ENCODE measurements at places on chromosomes 2 and 18.

- DNase-seq = peak; percentile 59
Observed at GRCh38 chr2:19369341-19369955, 11.0 kb upstream of the OSR1 start.

DNA sequence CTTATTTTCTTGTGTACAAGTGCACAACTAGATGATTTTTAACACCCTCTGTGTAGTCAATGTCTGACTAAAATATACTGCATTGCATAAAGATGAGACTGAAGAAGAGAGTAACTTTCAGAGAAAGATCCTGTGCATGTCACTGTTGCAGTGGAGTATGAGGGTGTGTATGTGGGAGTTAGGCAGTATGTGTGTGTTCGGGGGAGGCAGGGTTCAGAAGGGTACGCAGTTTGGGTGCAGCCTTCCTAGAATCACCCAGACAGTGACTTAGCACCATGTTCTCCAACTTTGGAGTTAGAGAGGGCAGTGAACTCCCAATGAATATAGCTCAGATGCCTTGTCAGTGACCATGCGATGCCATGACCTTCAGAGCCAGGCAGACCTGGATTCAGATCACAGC lies 84.6 kb downstream of the LRATD1 start:
- DNase-seq = no peak

DNA sequence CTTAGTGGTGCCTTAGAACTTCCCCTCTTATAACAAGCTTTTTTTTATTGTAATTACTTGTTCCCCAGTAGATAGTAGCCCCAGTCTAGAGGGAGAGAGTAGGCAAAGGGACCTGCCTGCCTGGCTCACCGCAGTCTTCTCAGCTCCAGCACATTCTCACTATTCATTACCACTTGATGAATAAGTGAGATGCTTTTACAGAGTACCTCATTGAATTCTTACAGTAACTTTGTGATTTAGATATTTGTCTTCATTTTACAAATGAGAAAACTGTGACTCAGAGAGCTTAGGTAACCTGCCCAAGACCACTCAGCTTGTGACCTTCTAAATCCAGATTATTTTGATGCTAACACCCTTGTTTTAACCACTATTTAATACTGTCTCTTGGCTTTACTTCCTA lies 77.8 kb downstream of the CHRNA1 start:
- no peak for DNase-seq

GRCh38 chr2:29374823-29375222 lies 259.6 kb downstream of the CLIP4 start:
- DNase-seq = no peak

DNA sequence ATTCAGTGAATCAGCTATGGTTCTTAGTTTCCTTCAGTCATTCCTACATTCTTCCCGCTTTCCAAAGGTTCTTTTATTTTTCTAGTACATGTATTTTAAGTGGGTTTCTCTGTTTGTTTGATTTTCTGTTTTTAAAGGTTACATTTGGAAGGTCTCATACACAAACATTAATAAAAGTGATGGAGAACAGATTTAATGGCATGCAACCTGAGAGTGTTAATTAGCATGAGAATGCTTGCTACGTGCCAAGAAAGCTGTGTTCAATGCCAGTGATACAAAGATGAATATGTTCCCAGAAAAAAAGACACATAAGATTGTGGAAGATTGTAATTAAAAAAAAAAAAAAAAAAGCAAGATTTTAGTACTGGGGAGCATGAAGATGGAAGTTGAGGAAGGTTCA lies 61.8 kb upstream of the CDC42EP3 start:
- DNase-seq = no peak

DNA sequence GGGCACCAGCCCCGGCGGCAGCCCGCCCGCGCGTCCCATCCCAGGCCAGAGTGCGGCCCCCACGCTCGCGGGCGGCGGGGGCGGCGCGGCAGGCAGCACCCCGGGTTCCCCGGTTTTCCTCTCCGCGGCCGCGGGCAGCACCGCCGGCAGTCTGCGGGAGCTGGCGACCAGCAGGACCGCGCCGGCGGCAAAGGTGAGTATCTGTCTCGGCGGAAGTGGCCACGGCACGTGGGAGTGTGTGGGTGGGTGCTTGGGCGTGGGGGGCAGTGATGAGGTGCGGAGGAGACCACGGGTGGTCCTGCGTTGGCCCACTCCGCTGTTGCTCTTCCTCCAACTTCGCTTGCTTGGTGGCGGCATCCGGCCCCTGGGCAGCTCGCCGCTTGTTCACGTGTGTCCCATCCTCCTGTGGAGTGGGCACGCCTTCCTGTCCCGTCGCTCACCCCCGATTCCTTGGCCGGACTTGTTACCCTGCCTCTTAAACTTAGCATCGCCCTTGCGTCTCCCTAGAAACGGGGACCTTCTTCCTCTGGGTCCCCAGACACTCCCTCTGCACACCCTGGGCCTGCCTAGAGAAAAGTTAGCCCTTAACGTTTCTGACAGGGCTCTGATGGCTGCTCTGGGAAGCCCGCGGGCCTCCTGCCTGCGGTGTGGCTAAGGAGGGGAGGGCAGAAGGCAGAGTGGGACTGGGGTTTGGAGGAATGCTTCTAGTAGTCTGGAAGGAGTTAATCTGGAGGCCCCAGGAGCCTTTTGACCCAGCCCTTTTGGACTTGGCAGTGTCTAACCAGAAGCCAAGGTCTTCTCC lies 1.1 kb downstream of the SH3RF3 start:
- DNase-seq = peak; percentile 29

DNA sequence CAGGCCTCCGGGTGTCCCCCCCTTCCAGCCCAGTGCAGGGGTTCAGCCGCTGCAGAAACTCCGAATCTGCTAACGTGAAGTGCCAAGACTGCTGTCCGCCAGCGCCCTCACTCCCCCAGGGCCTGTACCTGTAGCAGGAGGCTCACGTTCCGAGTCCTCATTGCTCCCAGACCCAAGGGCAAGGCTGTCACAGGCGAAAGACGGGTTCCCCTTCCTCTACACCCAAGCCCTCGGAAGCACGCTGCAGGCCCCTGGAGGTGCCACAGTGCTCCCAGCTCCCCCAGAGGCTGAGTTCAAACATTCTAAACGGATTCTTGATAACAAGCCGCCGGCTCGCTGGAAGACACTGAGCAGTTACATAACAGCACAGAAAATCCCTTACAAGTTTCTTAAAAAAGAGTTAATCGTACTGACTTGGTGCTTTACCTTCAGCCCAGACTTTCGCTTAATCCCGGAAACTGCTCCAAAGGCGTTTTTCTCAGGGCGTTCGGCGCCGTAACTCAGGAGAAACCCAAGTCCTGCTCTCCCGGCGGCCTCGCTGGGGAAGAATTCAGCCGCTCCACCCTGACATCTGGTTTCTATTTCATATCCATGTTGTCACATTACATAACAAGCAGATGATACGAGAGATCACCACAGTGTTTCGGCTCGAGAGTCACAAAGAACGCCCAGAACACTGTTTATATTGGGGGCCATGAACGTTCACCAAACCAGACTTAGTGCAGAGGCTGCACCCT lies 92.0 kb downstream of the HDAC4 start:
- DNase-seq = peak; percentile 68

DNA sequence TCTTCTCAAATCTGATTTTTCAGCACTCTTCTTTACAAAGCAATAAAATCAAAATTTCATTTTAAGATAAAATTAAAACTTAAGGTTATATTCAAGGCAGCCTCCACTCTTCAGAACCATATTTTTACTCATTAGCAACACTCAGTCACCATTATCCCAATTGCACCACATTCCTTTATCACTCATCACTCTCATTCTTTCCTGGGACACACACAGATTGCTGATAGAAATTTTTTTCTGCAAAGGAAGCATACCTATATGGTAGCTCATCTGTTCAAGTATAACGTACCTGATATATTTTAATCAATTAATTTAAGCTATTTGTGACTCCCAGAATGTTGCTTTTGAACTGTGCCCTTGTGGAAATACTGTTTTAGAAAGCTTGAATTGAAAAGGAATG lies 1559.3 kb upstream of the ZEB2 start:
- DNase-seq = no peak

DNA sequence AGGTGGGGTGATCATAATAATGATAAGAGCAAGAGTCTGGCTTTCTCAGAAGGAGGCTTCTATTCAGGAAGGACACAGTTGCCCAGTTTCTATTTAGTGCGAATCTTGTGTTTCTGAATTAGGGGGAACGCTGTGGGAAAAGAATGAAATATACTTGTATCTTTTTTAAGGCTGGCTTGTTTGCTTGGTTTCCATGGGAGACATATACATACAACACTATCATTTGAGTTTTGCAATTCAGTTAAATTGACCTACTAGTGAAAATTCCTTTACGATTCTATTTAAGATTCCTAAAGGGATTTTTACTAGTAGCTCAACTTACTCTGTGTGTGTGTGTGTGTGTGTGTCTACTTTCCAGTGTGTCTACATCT lies 24.7 kb upstream of the ANKRD62 start:
- no peak for DNase-seq
